ENCODE measurements at places on chromosomes 6 and 20. TPM values are rescaled to one million over a fixed set of nuclear protein-coding genes. Genes with fewer than 3 reads are reported as not detected.

Gene RNF39
- not detected for total RNA-seq

Gene OR2H2
- total RNA-seq = not detected

Gene POU3F2
- not detected for total RNA-seq

Gene SLC22A3
- total RNA-seq = not detected

Gene SDCBP2
- 2.7 TPM for total RNA-seq

Gene RCAN2
- total RNA-seq = not detected

Gene MATN4
- total RNA-seq = not detected

Gene SHLD1
- 8.3 TPM for total RNA-seq

Gene CLPSL2
- total RNA-seq = not detected

Gene ARFRP1
- total RNA-seq = 50.6 TPM

Gene ADGRF1
- not detected for total RNA-seq

Gene REM1
- total RNA-seq = not detected

Gene PHACTR3
- not detected for total RNA-seq

Gene RRAGD
- total RNA-seq = 1.8 TPM

Gene HDGFL1
- not detected for total RNA-seq

Gene ZC2HC1B
- total RNA-seq = not detected

Gene ZSCAN12
- 3.9 TPM for total RNA-seq

Gene HLA-DPB1
- total RNA-seq = 77.1 TPM

Gene NKAPL
- 0.31 TPM for total RNA-seq

Gene ZBTB24
- total RNA-seq = 8.6 TPM

Gene OR2H1
- total RNA-seq = not detected

Gene NINL
- 6.9 TPM for total RNA-seq

Gene SLC35F1
- total RNA-seq = not detected

Gene TNF
- total RNA-seq = 24.2 TPM

Gene MYBL2
- total RNA-seq = 1.6 TPM

Gene CST2
- total RNA-seq = not detected

Gene MRPS18B
- total RNA-seq = 14.2 TPM
